Left lung (tissue), 14 donors: ENCODE measurements at places on chromosomes 5 and 9. TPM values are rescaled to one million over a fixed set of nuclear protein-coding genes. Genes with fewer than 3 reads are reported as not detected.
A peak's percentile ranks its signal among the peaks of the same experiment; 100 is the strongest.

GRCh38 chr5:98906756-98907355 lies 22.0 kb downstream of the CHD1 start:
- DNase-seq = no peak

- no peak for DNase-seq
Measured at GRCh38 chr9:73056245-73056644, 95.4 kb upstream of the ANXA1 start.

DNA sequence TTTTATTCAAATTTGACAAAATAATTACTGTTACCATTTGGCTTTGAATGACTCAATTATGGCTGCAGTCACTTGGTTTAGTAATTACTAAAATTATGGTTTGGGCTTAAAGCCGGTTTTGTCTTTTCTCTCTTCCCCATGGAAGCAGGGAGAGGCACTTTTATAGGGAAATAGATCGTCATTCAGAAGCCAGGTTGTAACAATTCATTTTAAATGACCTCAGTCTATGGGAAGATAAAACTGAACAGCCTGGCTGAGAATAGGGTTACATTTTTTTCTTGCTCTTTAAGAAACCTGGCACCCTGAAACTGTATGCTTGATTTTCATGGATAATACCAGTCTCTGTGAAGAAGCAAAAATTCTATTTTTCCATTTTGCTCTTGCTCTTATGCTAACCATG lies 169.8 kb downstream of the SMC2 start:
- DNase-seq = no peak

GRCh38 chr9:112831281-112831851 lies 59.3 kb downstream of the SLC46A2 start:
- peak; percentile 84 for DNase-seq

DNA sequence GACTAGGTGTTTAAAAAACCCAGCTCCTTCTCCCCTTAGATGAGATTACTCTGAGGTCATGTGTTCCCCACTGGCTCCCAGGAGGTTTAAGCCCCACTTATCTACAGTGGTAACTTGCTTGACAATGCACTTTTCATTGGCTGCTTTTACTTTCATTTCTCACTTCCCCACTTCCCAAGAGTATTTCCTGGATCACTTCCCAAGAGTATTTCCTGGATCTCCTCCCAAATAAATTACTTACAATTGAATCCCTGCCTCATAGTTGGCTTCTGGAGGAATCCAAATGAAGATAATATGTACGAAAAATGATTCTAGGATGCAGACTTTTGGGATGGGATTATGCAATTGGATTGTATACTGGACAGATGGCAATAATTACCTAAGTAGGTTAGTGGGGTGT lies 47.1 kb upstream of the CHSY3 start:
- DNase-seq = no peak

GRCh38 chr9:124409410-124409809 lies 5.8 kb downstream of the PSMB7 start:
- DNase-seq = no peak

GRCh38 chr5:81207009-81207408 lies 26.1 kb upstream of the CKMT2 start:
- DNase-seq = no peak

GRCh38 chr5:168960497-168960896 lies 340.4 kb downstream of the SLIT3 start:
- no peak for DNase-seq

- DNase-seq = no peak
Measured at GRCh38 chr5:116650544-116650943, 75.9 kb upstream of the SEMA6A start.

- DNase-seq = no peak
Measured at GRCh38 chr9:98317134-98317857, 61.8 kb upstream of the TBC1D2 start.

DNA sequence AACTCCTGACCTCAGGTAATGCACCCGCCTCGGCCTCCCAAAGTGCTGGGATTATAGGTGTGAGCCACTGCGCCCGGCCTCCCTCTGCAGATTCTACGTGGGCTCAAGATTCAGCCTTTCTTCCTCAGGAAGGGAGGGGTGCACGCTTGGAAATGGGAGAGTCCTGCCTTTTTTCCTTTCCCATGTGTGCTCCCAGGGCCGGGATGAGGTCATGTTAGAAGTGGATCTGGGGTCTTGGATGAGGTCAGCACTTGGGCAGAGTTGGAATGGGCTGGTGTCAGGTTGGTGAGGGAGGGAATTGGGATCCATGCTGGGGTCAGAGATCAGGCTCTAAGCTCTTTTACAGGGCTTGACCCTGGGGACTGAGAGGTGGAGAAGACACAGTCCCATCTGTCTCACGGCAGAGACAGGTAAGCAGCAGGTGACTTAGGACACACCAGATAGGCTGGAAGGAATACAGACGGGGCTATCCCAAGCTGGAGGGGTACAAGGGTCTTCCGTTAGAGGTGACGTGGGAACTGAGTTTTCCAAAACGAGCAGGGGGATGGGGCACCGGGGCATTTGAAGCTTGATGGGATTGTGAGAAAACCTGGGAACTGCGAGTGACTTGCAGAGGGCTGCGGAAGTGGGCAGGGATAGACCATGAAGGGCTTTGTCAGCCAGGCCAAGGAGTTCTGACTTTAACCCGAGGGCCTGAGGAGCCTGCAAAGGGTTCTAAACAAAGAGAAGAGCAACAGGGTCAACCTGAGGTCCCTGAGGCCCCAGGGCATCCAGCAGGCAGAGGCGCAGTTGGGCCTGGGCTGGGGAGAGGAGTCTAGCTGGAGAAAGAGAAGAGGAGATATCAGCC lies 1.8 kb upstream of the AQP7 start:
- DNase-seq = no peak

DNA sequence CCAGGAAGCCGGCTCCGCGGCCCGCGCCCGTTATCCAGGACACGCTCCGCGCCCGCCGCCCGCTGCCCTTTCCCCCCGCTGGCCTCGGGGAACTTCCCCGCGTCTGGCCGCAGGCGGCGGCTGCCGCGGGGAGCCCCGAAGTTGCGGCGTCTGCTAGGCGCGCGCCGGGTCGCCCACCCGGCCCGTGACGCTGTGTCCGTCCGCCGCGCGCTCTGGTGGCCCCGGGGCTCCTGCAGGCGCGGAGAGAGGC lies 621 bp upstream of the GCNT4 start:
- DNase-seq = no peak

DNA sequence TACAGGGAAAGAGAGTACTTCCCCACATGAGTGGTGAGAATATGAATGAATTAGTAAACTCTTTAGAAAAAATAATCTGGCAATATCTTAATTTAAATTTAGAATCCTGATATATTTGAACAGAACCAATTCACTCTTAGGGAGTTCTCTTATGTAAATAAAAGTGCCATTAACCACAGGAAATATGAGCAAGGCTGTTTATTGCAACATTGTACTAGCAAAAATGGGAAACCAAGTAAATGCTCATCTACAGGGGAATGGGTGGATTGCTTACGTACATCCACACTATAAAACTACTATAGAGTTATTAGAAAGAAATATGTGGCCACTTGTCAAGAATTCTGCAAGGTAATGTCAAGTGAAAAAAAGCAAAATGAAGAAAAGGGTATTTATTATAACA lies 274.5 kb downstream of the TLE1 start:
- no peak for DNase-seq

DNA sequence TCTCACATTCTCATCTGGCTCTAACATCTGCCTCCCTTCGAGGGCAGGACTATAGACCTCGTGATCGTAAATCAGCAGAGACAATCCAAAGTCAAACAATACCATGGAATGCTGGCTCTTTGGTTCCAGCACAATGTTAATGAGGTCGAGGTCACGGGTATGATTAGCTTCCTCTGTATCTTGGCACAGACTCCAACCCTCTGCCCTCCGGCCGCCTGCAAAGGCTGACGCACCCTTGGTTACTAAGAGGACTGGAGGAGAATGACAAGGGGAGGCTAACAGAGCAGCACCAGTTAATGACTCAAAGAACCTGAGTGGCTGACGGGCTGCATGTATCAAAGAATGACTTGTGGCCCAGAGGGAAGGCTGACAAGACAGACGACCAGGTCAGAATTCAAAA lies 10.1 kb downstream of the LHFPL2 start:
- DNase-seq = peak; percentile 56

DNA sequence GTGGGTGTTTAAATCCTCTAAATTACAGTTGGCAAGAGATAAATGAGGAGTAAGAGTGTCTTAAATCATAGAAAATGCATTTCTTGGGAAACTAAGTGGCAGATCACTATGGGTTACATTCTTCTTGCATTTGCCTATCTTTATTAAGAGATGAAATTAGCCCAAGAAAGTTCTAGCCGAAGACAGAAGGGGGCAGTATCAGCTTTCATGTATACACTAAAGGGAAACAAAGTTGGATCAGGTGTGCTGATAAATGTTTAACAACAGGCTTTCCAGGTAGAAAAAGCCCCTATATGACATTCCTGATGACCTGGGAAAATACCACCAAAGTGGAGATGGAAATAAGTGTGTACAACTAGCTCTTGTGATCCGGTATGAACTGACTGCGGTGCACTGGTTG lies 81.9 kb upstream of the TLR4 start:
- no peak for DNase-seq

- DNase-seq = no peak
Measured at GRCh38 chr5:139701056-139701741, 53.0 kb downstream of the CXXC5 start.

- DNase-seq = no peak
Measured at GRCh38 chr5:65059681-65060598, 291.2 kb downstream of the CWC27 start.

GRCh38 chr5:66960369-66961137 lies 236.0 kb downstream of the CD180 start:
- DNase-seq = no peak

- no peak for DNase-seq
Measured at GRCh38 chr5:94442991-94443390, 175.4 kb downstream of the KIAA0825 start.

DNA sequence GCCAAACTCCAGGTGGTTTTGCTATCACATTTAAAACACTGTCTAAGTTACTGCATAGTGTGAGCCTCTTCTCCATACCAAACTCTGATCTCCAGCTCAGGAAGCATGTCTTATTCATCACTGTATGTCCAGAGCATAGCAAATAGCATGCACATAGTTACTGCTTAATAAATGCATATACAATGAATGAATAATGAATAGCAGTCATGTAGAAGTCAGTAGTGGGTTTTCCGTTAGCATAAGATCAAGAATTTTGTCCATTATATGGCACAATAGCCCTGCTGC lies 329.4 kb downstream of the ARRDC3 start:
- no peak for DNase-seq

DNA sequence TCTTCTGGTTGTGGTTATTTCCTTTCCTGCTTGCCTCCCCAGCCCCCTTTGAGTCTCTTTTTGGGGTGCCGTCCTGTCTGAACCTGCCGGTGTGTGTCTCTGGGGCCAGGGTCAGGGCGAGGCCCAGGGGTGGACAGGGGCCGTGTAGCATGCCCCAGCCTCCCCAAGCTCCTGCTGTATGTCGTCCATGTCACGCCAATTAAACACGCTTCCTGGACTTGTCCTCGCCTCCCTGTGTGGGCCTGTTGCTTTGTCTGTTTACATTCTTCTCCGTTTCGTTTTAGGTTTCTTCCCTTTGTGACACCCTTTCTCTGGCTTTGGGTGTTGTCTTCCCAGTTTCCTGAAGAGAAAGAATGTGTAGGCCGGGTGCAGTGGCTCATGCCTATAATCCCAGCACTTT lies 28.5 kb upstream of the HMCN2 start:
- no peak for DNase-seq

DNA sequence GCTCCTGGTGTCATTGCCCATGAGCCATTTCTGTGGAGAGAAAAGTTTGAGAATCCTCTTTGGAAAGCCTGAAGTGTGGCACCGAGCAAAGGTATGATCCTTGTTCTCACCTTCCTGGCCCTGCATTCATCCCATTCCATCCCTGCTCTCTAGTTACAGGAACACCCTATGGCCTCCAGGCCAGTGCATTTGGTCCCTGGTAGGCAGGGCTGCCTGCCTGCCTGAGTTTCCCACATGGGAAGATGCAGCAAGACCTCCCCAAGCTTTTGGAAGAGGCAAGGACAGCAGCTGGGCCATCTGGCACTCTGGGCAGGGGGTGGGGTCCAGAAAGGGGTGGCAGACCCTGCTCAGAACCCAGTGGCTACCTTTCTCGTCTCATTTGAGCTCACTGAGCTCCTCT lies 24.5 kb downstream of the IGIP start:
- DNase-seq = no peak

- DNase-seq = no peak
Measured at GRCh38 chr5:124980163-124980941, 233.9 kb upstream of the ZNF608 start.

GRCh38 chr5:107673368-107674136 lies 2.8 kb upstream of the EFNA5 start:
- peak; percentile 82 for DNase-seq

GRCh38 chr5:139652788-139653241 lies 4.7 kb downstream of the CXXC5 start:
- no peak for DNase-seq

DNA sequence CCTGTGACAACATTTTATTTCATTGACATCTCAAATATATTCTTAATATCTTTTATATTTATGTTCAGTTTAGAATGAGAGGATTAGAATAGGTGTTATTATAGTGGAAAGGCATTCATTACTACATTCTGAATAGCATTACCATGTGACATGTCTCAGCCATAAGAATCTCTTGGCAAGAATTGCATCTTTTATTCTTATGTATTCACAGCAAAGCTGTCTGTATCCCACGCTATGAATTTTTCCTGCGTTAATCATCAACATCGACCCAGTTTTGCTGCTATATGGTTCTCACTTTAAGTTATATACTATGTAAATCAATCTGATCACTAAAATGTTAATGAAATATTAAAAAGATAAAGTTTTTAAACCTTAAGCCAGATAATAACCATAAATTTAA lies 248.6 kb downstream of the TMEM232 start:
- DNase-seq = no peak

GRCh38 chr9:84978661-84979060 lies 309.1 kb downstream of the NTRK2 start:
- no peak for DNase-seq

DNA sequence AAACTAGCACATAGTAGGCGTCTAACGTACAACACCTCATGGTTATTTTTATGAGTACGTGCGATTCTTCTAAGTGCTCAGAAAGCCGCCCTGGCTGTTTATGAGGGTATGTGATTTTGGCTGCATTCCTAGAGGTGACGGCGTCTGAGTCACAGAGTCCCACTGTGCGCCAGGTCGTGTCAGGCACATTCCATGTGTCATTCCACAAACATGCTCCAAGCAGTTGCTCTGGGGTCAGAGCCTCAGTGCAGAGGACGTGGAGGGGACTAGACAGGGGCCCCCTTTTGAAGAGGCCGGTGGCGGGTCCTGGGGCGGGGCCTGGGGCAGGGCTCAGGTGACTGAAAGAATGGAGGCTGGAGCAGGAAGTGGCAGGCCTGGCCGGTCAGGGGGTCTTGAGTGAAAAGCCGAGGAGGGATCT lies 51.9 kb downstream of the NEK6 start:
- no peak for DNase-seq

GRCh38 chr5:82802954-82803353 lies 274.2 kb downstream of the TMEM167A start:
- DNase-seq = no peak

The MARCOL gene
- not detected for polyA plus RNA-seq

The SLC46A2 gene
- 1.0 TPM for polyA plus RNA-seq

The FEM1C gene
- 21.1 TPM for polyA plus RNA-seq

The IFNK gene
- polyA plus RNA-seq = not detected

The FOXD1 gene
- not detected for polyA plus RNA-seq
